Heart left ventricle (tissue), 16 donors: ENCODE measurements at places on chromosomes 7 and 10. TPM values are rescaled to one million over a fixed set of nuclear protein-coding genes. Genes with fewer than 3 reads are reported as not detected.
A peak's percentile ranks its signal among the peaks of the same experiment; 100 is the strongest.

The EPHA1 gene
- total RNA-seq: not detected

DNA sequence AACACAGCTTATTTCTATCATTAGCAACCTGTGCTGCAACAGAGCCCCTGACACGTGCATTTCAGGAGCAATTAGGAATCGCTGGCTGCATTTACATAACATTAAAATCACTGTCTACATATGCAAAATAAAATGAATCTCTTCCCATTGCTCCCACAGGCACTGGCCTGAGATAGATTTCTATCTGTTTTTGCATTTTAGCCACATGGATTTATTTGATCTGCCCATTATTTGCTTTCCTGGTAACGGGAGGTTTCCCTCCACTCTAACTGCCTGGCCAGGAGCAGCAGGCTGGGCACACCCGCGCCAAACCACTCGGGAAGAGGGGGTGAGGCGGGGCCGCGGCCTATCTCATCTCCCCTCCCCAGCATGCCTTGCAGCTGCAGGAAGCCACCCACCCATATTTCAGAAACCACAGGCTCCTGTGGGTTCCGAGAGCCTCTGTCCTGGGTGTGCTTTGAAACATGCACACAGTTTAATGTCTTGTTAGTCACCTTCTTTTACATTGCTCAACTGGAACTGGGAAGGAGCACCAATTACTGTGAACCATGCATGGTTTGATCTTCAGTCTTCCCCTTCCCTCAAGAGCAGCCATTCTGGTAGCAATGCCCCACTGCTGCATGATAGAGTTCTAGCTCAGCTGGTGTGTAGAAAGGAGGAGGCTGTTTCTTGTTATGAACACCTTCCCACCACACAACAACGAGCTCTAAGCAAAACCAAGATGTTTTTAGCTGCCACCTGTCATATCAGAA is 37.7 kb upstream of the IKZF1 start:
- no peak for DNase-seq

- DNase-seq: no peak
Observed at GRCh38 chr7:126659124-126659523, 593.6 kb downstream of the GRM8 start.

The PVRIG gene
- not detected for total RNA-seq

GRCh38 chr10:114581071-114581470 is 77.0 kb downstream of the ABLIM1 start:
- DNase-seq: no peak

DNA sequence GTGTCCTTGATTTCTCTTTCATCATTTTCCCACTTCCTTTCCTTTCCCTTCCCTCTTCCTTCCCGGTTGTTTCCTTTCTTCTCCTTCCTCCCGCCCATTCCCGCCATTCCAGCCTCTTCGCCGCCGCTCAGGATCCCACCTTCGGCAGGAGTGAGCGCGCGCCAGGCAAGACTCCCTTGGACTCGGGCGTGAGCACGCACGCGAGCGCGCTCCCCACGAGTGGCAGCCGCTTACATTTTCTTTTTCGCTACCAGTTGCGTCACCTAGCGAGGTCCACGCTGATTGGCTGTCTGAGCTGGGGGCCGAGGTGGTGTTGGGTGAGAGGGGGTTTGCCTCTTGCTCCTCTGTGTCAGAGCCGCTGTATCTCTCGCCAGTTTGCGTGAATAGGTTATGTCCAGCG is 11.8 kb downstream of the ZAN start:
- peak; percentile 50 for DNase-seq

The PRLHR gene
- not detected for total RNA-seq

GRCh38 chr10:31630861-31631567 is 297.6 kb downstream of the ARHGAP12 start:
- no peak for DNase-seq

The C7orf33 gene
- not detected for total RNA-seq

GRCh38 chr10:17835688-17836087 is 26.5 kb downstream of the MRC1 start:
- DNase-seq: no peak

DNA sequence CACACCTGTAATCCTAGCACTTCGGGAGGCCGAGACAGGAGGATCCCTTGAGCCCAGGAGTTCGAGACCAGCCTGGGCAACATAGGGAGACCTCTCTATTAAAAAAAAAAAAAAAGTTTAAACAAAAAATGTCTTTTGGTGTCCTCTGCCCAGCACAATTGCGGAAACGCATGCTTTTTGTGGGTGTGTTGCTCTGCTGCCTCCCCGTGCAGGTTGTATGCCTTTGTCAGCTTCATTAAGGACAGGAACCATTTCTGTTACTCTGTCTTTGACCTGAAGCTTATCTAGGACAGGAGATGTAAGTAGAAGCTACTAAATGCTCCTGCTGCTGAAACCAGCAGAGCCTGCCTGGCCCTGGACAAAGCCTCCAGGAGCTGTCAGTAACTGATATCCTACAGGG is 21.3 kb upstream of the ANKRD2 start:
- DNase-seq: no peak

GRCh38 chr10:17712717-17713471 is 39.1 kb upstream of the TMEM236 start:
- no peak for DNase-seq

The PPP1R9A gene
- total RNA-seq: 24.0 TPM

GRCh38 chr10:77289027-77289501 is 348.5 kb downstream of the KCNMA1 start:
- no peak for DNase-seq

GRCh38 chr10:98370831-98371820 is 43.9 kb downstream of the PYROXD2 start:
- no peak for DNase-seq

DNA sequence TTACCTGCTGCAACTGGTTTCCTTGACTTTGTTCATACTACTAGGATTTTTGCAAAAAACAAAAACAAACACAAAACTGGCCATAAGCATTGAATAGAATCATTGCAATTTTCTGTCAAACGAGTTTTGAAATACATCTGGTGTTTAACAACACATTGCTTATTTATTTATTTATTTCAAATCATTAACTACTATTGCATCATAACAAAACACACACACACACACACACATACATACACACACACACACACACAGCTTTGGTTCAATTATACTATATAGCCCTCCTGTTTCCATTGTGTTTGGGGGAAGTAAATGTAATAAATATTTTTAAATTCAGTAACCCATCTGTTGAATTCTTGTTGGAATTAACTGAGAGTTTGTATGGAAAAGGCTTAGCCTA is 43.8 kb downstream of the NRG3 start:
- no peak for DNase-seq

DNA sequence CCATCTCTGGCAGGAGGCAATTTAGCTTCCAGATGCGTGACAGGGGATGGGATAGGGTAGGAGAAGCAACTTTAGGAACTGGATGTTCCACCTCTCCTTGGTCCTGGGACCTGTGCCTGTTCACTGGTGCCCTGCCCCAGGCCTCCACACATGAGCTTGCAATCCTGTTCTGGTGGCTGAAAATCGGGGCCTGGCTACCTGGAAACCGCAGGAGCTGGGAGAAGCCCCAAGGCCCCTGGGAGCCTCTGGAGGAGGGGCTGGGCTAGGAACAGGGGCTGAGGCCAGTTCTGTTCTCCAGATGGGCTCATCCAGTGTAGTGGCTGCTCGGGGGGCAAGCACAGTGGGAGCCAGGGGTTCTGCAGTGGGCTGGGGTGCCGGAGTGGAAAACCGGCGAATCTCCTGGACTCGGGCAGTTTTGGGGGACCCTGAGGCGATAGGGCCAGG is 5.3 kb upstream of the MYOZ1 start:
- no peak for DNase-seq

The NUTM2E gene
- 0.56 TPM for total RNA-seq

The SLC29A4 gene
- 1.8 TPM for total RNA-seq
